NCI-H2107 (cell line): ENCODE measurements at places on chromosomes 5 and 9.

- DNase-seq, result no peak
These were observed 156.6 kb downstream of the AOPEP start for GRCh38 chr9:94882966-94883641.

DNA sequence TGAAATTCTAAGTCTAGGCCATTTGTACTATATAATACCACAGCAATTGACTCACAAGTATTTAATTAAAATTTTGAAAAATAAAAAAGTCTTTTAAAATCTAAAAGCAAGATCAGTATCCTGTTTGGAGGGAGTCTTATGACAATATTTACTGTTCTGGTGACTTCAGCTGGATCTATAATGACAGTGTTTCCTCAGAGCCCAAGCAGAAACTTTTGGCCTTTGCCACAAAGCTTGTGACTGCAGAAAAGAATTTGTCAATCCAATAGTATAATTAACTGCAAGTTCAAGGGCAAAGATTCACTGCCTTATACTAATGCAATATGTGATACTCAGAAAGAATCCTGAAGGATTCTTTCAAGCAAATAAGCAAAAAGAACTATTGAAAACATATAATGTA is 49.6 kb upstream of the RAPGEF6 start:
- no peak for DNase-seq

DNA sequence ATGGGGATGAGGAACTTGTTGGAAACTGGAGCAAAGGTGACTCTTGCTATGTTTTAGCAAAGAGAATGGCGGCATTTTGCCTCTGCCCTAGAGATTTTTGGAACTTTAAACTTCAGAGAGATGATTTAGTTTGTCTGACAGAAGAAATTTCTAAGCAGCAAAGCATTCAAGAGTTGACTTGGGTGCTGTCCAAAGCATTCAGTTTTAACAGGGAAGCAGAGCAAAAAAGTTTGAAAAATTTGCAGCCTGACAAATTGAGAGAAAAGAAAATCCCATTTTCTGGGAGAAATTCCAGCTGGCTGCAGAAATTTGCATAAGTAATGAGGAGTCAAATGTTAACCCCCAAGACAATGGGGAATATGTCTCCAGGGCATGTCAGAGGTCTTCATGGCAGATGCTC is 682.3 kb upstream of the ST8SIA4 start:
- DNase-seq, result no peak

DNA sequence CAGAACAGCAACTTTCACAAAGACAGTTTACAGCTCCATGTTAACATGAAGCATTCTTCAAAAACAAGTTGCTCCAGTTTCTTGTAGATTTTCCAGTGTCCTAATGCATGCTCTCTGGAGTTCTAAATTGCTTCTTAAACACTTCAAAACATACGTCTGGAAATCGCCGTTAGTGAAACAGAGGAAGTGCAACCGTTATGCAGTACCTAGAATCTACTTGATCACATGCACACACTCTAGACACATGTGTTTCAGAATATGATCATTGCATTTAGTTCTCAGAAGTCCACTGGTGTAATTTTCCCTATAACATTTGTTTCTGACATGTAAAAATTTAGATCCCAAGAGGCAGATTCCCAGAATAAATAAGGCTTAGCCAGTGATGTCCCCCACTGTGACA is 41.1 kb upstream of the RUFY1 start:
- no peak for DNase-seq

- DNase-seq, result no peak
These were observed 257.5 kb downstream of the AGTPBP1 start for GRCh38 chr9:85484235-85484634.
